ENCODE measurements at places on chromosomes 16 and 17. TPM values are rescaled to one million over a fixed set of nuclear protein-coding genes. Genes with fewer than 3 reads are reported as not detected.

DHRS7C gene
- not detected for total RNA-seq

CDR2L gene
- 14.0 TPM for total RNA-seq

PPM1D gene
- total RNA-seq: 7.6 TPM

NPB gene
- total RNA-seq: 0.62 TPM

ZDHHC1 gene
- 8.8 TPM for total RNA-seq

PRKAR1A gene
- 395 TPM for total RNA-seq

SCNN1B gene
- 0.05 TPM for total RNA-seq

SERPINF2 gene
- 0.69 TPM for total RNA-seq

ITGB4 gene
- total RNA-seq: 0.59 TPM

TBC1D3E gene
- not detected for total RNA-seq

UTS2R gene
- not detected for total RNA-seq

SMIM36 gene
- total RNA-seq: not detected

DOC2A gene
- total RNA-seq: not detected

All from cardiac ventricle fibroblast (primary cell).